Renal cortical epithelial cell (primary cell): ENCODE measurements at places on chromosomes 2 and 18. TPM values are rescaled to one million over a fixed set of nuclear protein-coding genes. Genes with fewer than 3 reads are reported as not detected.

CLHC1 gene
- total RNA-seq, result 1.9 and 22.3 TPM in 2 replicates

DNA sequence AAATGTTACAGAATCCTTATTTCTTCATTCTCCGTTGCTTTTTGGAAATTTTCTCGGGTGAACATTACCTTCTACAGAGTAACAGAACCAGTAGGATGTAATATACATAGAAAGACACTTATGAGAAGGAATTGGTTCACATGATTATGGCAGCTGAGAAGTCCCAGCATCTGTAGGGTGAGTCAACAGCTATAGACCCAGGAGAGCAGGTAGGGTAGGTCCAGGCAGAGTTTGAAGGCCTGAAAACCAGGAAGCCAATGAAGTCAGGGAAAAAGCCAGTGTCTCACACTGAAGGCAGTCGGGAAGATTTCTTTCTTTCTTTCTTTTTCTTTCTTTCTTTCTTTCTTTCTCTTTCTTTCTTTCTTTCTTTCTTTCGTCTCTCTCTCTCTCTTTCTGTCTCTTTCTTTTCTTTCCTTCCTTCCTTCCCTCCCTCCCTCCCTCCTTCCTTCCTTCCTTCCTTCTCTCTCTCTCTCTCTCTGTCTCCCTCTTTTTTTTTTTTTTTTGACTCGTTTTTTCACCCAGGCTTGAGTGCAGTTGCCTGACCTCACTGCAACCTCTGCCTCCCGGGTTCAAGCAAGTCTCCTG is 15.1 kb upstream of the YES1 start:
- no peak for DNase-seq

- DNase-seq, result no peak
Measured at GRCh38 chr2:2642906-2643890, 312.1 kb upstream of the MYT1L start.

DNA sequence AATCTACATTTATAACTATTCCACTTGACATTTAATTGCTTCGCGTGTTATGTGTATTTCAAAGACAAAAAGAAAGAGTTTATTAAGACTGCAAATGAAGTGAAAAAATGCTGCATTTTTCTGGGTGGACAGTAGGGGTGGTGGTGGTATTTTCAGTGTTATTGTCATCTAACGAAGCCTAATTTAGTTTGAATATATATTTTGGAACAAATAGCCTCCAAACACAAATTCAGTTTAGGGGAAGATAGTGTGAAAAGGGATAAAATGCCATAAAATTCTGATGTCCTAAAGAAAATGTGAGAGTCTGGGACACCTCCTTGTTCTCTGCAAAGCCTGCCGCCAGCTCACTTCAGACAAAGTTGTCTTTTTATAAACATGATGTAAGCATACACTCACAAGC is 425.1 kb downstream of the NRXN1 start:
- no peak for DNase-seq
